ENCODE measurements at places on chromosomes 5 and 9.

- DNase-seq: no peak
Measured at GRCh38 chr5:143506836-143507552, 103.5 kb upstream of the NR3C1 start.

- peak; percentile 88 for DNase-seq
Measured at GRCh38 chr9:20242510-20243189, 379.6 kb downstream of the MLLT3 start.

- peak; percentile 18 for DNase-seq
Measured at GRCh38 chr5:83927140-83927733, 206.6 kb upstream of the HAPLN1 start.

GRCh38 chr5:142405814-142406395 lies 81.1 kb upstream of the SPRY4 start:
- no peak for DNase-seq

GRCh38 chr5:121731377-121731776 lies 120.3 kb upstream of the FTMT start:
- DNase-seq: no peak

DNA sequence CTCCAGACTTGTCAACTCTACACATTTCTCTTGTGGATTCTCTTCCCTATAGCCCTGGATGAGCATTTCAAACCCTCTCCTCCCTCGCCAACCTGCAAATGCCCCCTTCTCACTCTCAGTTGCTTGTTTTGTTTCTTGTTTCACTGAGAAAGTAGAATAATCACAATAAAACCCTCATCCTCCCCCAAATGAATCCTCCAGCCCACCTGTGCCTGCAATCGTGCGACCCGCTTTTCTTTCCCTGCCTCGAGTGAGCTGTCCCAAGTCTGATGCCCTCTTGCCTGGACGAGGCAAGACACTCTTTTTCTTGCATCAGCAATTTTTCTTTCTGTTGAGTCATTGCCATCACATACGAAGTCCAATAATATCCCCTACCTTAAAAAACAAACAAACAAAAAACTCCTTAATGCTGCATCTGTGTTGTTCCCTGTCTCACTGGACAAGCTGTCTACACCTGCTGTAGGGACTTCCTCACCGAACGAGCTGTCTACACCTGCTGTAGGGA lies 3.7 kb upstream of the CACNA1B start:
- no peak for DNase-seq

DNA sequence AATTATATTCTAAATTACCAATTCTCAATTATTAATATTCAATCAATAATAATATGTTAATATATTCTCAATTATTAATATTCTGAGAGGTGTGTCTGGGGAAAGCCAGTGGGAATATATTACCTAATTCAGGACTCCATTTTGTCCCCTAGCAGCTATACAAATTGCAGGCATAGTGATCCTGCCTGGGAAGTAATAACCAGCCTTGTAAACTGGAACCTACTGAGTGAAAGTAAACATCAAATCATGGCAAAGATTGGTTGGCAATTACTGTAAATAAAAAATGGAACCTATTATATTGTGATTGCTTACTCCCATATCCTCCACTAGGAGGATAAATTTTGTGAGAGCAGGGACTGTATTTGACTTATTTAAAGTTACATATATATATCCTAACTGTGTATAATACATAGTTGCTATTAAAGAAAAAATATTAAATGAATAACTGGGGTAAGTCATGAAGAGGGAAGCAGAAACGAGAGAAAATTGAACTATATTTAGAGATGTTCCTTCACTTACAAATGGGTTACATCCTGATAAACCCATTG lies 150.5 kb upstream of the ELL2 start:
- no peak for DNase-seq

- no peak for DNase-seq
Measured at GRCh38 chr5:171152382-171152781, 156.7 kb upstream of the TLX3 start.

DNA sequence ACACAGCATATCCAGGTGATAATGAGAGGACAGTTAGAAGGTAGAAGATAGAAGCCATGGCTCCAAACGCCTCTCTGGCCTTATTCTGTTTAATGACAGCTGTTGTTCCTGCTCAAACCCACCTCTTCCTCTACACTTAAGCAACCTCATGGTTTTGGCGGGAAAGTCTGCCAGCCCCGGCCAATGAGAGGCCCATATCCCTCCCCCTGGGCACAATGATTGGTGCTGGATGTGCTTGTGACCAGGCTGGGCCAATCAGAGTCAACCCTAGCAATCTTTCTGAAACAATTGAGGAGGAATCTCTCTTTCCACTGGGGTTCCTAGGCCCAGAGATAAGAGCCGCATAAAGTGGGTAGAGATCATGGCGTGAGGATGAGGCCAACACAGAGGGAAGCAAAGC lies 4.8 kb upstream of the GFI1B start:
- peak; percentile 16 for DNase-seq

GRCh38 chr5:88732181-88732633 lies 150.8 kb downstream of the MEF2C start:
- DNase-seq: peak; percentile 7

- DNase-seq: no peak
Measured at GRCh38 chr5:150780816-150781221, 2.3 kb downstream of the SMIM3 start.

DNA sequence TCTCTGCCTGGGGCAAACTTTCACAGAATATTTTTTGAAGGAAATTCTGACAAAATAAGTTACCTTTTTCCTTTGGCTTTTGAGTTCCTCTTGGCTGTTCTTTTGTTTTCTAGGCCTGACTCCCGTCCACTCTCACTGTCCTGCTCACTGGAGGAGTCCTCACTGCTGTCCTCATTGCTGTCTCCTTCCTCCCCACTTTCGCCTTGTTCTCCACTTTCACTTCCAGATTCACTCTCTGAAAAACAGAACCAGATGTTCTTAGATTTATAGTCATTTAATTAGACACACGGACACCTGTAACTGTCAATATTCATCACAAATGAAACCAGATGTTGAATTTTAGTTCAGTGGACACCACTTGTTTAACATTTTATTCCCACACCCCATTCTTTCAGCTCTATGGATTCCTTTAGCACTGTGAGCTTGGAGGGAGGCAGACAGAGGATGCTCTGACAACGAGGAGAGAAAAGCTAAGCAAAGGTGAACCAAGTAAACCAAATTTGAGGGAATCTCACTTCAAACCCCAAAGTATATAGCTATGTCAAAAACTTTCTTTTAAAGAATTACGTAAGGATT lies 180.7 kb downstream of the AP3B1 start:
- no peak for DNase-seq

DNA sequence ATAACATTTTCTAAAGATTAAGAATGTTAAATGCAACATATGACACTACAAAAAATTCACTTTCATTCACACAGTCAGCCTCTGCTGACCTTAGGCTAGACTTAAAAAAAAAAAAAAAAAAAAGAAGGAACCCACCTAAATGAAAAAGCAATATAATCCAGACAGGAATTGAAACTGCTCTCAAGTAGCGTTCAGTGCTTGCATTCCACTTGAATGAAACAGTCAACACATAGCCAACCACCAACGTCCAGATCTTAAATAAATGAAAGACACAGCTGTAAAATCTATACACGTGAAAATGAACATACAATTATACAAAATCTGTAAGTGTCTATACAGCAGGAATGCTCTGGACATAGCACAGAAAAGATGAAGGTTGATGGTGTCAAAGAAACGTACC lies 11.4 kb downstream of the TMEM245 start:
- DNase-seq: no peak

- no peak for DNase-seq
Measured at GRCh38 chr5:177606071-177607051, 6.4 kb downstream of the B4GALT7 start.

GRCh38 chr9:128375865-128376264 lies 4.7 kb downstream of the URM1 start:
- no peak for DNase-seq

DNA sequence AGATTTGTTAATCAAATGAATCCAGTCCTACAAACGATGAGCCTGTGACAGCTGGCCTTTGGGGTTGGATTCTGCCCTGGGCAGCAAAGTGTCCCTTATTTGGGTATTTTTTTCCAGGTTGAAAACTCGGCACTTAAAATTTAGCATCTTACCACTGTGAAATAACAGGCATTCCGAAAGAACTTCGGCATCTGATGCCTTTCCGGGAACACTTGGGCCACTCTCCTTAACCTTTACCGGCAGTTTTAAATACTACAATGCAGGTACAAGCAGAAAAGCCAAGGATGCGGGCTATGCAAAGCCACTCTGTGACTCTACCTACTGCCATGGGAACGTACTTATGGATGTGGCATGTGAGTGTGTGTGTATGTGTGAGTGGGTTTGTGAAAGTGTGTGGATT lies 1.0 kb upstream of the RASGRF2 start:
- DNase-seq: no peak

GRCh38 chr9:131020388-131020787 lies 11.4 kb downstream of the LAMC3 start:
- DNase-seq: no peak

- no peak for DNase-seq
Measured at GRCh38 chr5:60630836-60631235, 69.1 kb downstream of the DEPDC1B start.

GRCh38 chr5:1096838-1097237 lies 15.0 kb downstream of the SLC12A7 start:
- no peak for DNase-seq

Data from activated CD4-positive, alpha-beta T cell treated with anti-CD3 and anti-CD28 coated beads, Interleukin-2, amount 50 U/mL, for 16 hours (primary cell).